ENCODE measurements at places on chromosomes 11 and 22. TPM values are rescaled to one million over a fixed set of nuclear protein-coding genes. Genes with fewer than 3 reads are reported as not detected.
A peak's percentile ranks its signal among the peaks of the same experiment; 100 is the strongest.

ADORA2A gene
- 54.9 TPM for polyA plus RNA-seq

CCDC116 gene
- 0.73 TPM for polyA plus RNA-seq

LRRC75B gene
- polyA plus RNA-seq = 4.4 TPM

OR4D5 gene
- not detected for polyA plus RNA-seq

DNA sequence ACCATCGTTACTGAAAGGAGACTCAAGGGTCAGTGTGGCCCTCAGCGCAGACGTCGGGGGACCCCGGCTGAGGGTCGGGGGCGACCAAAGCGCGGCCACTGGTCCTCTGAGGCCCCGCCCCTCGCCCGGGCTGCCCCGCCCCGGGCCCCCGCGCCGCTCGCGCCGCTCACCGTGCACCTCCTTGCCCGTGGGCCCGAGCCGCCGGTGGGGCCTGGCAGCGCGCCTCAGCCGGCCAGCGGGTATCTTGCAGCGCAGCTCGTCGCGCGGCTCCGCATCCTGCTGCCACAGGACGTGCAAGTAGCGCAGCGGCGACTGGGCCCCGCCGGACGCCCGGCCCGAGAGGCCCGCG, 419 bp downstream of the ANKRD54 start:
- peak overlapping the region; percentile 93 for H3K4me3 ChIP-seq
- no peak for DNase-seq
- peaks cover 4% of the 10 kb centered on the region for H3K36me3 ChIP-seq
- peak overlapping the region; percentile 90 for H3K27ac ChIP-seq

GRCh38 chr11:65593518-65594414, 1.8 kb downstream of the KCNK7 start:
- peaks cover 8% of the 10 kb centered on the region for H3K4me1 ChIP-seq
- H3K27ac ChIP-seq = no peak overlapping the region
- DNase-seq = no peak
- no peaks in the 10 kb centered on the region for H3K27me3 ChIP-seq
- H3K36me3 ChIP-seq = peaks cover 3% of the 10 kb centered on the region

DNA sequence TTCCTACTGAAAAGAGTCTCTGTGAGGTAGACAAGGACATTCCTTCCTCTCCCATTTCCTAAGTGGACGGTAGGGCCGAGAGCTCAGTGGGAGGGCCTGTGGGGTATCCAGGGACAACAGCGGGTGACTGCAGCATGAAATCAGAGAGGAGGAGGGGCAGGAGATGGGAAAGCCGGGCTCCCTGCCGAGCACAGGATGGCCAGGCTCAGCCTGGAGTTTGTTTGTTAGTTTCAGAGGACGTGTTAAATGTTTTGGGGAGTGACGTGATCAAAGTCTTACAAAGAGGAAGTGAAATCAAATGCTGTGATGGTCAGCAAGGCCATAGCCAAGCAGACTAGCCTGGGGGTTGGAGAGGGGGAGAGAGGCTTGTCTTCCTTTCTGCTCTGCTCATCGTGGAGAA, 152.7 kb downstream of the ADAMTS15 start:
- no peak overlapping the region for H3K4me3 ChIP-seq
- no peaks in the 10 kb centered on the region for H3K36me3 ChIP-seq
- H3K27me3 ChIP-seq = peaks cover 3% of the 10 kb centered on the region
- peak; percentile 98 for DNase-seq

DNA sequence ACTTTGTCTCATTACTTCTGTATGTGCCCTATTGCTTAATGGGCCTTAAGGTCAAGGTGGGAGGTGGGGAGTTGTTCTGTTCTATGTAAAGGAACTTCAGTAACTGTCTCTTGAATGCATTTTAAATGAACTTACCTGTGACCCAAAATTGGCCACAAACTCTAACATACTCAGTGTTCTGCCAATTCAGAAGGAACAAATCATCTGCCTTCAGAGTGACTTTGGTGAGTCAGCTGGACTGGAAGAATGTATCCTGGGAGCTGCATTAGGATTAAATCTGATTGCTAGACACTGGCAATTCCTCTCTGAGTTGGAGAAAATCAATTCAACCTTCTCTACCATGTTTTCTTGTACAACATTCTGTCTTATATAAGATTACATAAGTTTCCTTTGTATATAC, 1104.8 kb downstream of the DLG2 start:
- no peaks in the 10 kb centered on the region for H3K4me1 ChIP-seq
- no peaks in the 10 kb centered on the region for H3K27me3 ChIP-seq
- no peak overlapping the region for H3K27ac ChIP-seq
- DNase-seq = no peak

DNA sequence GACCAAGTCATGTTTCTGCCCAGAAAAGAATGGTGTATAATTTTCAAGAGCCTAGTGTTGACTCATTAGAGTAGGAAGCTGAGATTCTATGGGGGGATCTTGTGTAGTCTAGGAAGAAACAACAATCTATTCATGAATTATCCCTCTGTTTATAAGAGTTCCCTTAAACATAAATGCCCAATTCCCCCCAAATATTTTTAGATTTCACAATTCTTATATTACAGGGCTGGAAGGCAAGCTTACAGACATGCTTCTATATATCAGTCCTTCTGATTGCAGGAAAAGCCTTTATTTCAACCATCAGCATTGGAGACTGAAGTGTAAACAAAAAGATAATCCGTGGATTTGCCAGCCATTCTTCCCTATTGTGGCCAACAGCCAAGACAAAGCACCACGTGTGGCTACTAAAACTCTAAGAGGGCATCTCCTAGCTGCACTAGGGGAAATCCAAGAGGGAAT, 71.4 kb downstream of the NAT10 start:
- H3K4me1 ChIP-seq = peaks cover 18% of the 10 kb centered on the region
- no peak overlapping the region for H3K27ac ChIP-seq
- no peak for DNase-seq

- H3K36me3 ChIP-seq = no peaks in the 10 kb centered on the region
- peaks cover 23% of the 10 kb centered on the region for H3K4me1 ChIP-seq
- H3K27ac ChIP-seq = no peak overlapping the region
These were observed 11.7 kb downstream of the TECTA start for GRCh38 chr11:121112498-121113455.

GRCh38 chr22:39661842-39662685, 91.5 kb downstream of the CACNA1I start:
- H3K27me3 ChIP-seq = no peaks in the 10 kb centered on the region
- DNase-seq = peak; percentile 47
- no peak overlapping the region for H3K4me3 ChIP-seq
- H3K36me3 ChIP-seq = no peaks in the 10 kb centered on the region
- H3K27ac ChIP-seq = no peak overlapping the region
- H3K4me1 ChIP-seq = no peaks in the 10 kb centered on the region

- peaks cover 4% of the 10 kb centered on the region for H3K4me1 ChIP-seq
- H3K27ac ChIP-seq = no peak overlapping the region
- no peak for DNase-seq
- H3K36me3 ChIP-seq = peaks cover 2% of the 10 kb centered on the region
These were observed 25.0 kb upstream of the ARFGAP3 start for GRCh38 chr22:42881982-42882656.

DNA sequence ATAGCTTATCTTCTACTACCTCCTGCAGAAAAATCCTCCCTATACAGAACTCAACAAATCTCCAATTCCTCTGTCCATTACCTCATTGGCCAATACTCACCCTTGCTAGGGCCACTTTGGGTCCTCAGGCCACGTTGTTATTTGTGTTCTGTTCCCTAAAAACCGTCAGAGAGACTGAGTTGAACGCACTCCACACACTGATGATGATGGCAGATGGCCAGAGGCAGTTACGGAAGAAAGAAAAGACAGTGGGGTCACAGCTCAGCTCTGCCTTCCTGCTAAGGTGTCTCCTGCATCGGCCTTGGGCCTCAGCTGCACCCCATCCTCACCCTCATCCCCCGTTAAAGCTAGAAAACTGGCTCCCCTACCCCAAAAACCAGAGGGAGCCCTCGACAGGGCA, 66.2 kb downstream of the MICAL3 start:
- no peaks in the 10 kb centered on the region for H3K27me3 ChIP-seq
- no peaks in the 10 kb centered on the region for H3K36me3 ChIP-seq
- H3K4me3 ChIP-seq = no peak overlapping the region
- DNase-seq = peak; percentile 63
- H3K4me1 ChIP-seq = peaks cover 5% of the 10 kb centered on the region

- H3K4me1 ChIP-seq = no peaks in the 10 kb centered on the region
- H3K4me3 ChIP-seq = no peak overlapping the region
- no peak overlapping the region for H3K27ac ChIP-seq
- H3K36me3 ChIP-seq = no peaks in the 10 kb centered on the region
These were observed 21.5 kb downstream of the OR56B4 start for GRCh38 chr11:6129011-6129410.

DNA sequence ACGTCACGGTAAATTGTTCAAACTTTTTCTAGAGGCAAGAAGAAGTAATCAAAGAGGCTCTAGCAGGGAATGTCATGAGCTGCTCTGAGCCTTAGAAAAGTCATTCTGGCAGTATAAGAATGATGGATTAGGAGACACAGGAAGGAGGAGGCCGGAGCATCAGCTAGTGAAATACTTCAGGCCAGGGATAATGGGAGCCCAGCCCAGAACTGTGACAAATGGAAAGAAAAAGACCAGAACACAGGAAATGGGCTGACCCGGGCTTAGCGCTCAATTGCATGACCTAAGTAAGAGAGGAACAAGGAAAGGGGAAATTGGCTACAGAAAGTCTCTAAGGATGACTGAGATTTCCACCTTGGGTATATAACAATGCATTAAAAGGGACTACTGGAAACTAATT, 108.6 kb downstream of the LARGE1 start:
- H3K27ac ChIP-seq = no peak overlapping the region
- no peak overlapping the region for H3K4me3 ChIP-seq
- peaks cover 3% of the 10 kb centered on the region for H3K4me1 ChIP-seq
- DNase-seq = peak; percentile 81
- no peaks in the 10 kb centered on the region for H3K27me3 ChIP-seq
- H3K36me3 ChIP-seq = no peaks in the 10 kb centered on the region

- no peak overlapping the region for H3K27ac ChIP-seq
- peaks cover 12% of the 10 kb centered on the region for H3K4me1 ChIP-seq
- peak; percentile 29 for DNase-seq
- no peaks in the 10 kb centered on the region for H3K36me3 ChIP-seq
These were observed 214.2 kb downstream of the LARGE1 start for GRCh38 chr22:33706100-33706499.

DNA sequence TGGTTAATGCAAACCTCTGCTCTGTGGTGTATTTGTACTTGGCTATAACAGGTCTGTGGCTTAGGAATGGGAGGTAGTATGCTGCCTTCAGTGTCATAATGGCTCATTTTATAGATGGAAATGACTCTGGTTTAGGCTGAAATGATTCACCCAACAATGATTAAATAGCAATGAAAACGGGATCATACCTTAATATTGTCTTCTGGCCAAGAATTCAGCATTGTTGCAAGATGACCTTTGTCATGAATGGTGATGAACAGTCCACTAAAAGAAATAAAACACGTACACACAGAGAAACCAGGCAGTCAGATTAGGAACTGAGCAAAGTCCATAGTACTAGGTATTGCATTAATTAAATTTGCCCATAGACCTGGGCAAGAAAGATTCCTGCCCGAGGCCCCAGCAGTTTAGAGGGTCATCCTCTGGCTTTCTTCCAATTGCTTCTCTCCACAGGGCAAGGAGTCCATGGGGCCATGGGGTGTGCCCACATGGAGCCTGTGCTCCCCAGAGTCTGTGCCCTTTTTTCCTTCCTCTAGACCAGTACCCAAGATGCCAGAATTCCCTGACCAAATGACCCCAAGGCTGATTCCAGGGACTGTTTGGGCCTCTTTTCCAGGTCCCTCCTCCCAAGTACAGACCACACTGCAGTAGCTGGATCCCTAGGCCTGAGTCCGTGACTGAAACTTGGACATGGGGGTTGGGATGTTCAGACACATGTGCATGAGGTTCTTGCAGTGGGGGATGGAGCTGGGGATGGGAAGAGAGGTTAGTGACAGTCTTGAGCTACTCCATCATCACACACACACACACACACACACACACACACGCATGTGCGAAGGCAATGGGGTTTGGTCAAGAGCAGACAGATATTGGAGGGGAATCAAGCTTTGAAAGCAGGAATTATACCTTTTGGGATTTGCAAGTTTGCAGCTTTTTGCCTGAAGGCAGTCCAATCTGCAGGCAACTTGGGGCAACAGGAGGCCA, 134.2 kb downstream of the CCDC81 start:
- H3K4me1 ChIP-seq = no peaks in the 10 kb centered on the region
- no peaks in the 10 kb centered on the region for H3K27me3 ChIP-seq
- H3K36me3 ChIP-seq = no peaks in the 10 kb centered on the region
- no peak overlapping the region for H3K4me3 ChIP-seq
- H3K27ac ChIP-seq = no peak overlapping the region

DNA sequence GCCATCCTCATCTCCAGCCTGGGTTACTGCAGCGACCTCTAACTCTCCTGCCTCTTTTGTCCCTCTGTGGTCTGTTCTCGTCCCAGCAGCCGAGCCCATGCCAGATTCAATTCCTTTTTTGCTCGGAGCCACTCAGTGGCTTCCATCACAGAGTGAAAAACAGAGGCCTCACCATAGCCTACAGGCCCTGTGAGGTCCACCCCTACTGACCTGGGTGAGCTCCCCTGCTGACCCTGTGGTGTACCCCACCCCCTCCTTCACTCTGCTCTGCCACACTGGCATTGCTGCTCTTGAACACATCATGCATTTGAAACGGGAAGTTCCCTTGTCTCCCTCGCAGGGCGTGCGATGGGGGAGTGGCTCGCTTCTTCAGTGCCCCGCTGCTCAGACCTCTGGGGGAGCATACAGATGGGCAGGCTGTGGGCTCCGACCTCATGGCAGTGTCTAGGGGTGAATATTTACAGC, 2.1 kb downstream of the AIP start:
- H3K4me3 ChIP-seq = no peak overlapping the region
- DNase-seq = no peak
- no peaks in the 10 kb centered on the region for H3K36me3 ChIP-seq
- no peaks in the 10 kb centered on the region for H3K4me1 ChIP-seq
- no peak overlapping the region for H3K27ac ChIP-seq
- H3K27me3 ChIP-seq = no peaks in the 10 kb centered on the region

- H3K36me3 ChIP-seq = no peaks in the 10 kb centered on the region
- DNase-seq = peak; percentile 26
- no peak overlapping the region for H3K4me3 ChIP-seq
These were observed 54.0 kb downstream of the CCDC34 start for GRCh38 chr11:27309046-27309445.

DNA sequence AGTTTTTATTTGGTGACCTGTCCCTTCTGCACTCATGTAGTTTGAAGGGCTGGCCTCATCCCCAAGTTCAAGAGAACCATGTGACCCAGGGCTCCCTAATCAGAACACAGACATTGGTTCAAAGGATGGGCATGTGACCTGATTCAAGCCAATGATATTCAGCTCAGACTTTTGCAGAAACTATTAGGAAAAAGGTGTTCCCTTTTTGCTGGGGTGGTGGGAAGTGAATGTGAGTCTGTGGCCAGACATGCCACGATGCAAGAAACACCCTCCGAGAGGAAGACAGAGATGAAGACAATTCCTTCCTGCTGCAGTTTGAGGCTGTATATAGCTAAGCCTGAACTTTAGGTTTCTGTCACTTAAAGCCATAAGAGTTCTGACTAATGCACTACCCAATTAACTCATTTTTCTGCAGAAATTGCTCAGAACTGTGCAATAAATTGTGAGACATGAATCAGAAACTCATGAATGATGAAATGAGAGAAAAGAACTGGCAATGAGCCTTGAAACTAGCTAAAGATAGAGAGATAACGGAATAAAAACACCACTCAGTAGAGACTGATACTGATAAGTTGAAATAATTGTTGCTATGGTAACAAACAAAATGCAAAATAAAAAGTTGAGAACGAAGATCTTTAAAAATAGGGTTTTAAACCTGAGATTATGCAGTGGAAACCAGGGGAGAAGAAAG, 9.2 kb upstream of the MAPK1 start:
- no peak for DNase-seq
- no peaks in the 10 kb centered on the region for H3K27me3 ChIP-seq
- H3K4me3 ChIP-seq = no peak overlapping the region
